ENCODE measurements at places on chromosomes 6 and 20.

- DNase-seq, result no peak
These were observed 53.8 kb downstream of the ADAT2 start for GRCh38 chr6:143396497-143397226.

DNA sequence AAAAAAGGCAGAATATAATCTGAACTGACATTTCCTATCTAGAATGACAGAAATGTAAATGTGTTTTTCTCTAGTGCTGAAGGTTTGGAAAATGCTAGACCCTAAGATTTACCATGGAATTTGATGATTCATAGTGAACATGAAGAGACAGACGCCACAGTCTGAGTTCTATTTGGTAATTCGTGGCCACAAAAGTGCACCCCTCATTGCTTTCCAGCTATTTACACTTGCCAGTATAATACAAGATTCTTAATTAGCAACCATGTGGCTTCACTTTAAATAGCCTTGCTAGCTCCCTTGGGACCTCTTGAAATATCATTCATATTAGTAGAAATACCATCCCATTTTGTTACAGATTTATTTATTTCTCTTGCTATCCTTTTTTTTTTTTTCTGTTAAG is 636.8 kb downstream of the PRKN start:
- no peak for DNase-seq

DNA sequence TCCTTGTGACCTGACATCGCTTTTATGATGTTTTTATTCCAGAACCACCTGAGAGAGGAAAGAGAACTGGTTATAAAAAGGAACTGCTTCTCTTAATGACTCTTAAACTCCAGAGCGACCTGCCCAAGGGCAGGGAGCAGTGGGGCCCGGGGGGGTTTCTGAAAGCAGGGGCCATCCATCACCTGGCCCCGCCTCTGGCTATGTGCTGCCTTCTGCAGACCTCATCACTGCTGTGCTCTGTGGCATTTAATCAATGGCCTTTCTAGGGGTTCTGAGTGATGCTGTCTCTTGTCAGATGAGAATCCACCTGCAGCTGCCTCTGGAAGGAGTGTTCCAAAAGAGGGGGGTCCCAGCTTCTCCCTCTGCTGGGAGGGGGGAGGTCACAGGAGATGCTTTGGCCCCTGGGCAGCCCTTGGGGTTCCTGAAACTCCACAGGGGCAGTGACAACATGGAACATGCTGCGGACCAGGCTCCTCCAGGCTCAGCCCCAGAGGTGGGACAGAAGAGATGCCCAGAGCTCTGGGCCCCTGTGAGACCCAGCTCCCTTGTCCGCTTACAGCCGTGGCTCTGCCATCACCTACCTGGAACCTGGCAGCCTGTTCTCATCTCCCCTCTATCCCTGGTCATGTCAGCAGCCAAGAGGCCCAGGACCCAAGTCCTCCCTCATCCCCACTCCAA is 177.1 kb upstream of the SULF2 start:
- DNase-seq, result no peak

- DNase-seq, result no peak
These were observed 40.4 kb upstream of the ARG1 start for GRCh38 chr6:131532580-131533039.
